ENCODE measurements at places on chromosomes 11 and 22.

DNA sequence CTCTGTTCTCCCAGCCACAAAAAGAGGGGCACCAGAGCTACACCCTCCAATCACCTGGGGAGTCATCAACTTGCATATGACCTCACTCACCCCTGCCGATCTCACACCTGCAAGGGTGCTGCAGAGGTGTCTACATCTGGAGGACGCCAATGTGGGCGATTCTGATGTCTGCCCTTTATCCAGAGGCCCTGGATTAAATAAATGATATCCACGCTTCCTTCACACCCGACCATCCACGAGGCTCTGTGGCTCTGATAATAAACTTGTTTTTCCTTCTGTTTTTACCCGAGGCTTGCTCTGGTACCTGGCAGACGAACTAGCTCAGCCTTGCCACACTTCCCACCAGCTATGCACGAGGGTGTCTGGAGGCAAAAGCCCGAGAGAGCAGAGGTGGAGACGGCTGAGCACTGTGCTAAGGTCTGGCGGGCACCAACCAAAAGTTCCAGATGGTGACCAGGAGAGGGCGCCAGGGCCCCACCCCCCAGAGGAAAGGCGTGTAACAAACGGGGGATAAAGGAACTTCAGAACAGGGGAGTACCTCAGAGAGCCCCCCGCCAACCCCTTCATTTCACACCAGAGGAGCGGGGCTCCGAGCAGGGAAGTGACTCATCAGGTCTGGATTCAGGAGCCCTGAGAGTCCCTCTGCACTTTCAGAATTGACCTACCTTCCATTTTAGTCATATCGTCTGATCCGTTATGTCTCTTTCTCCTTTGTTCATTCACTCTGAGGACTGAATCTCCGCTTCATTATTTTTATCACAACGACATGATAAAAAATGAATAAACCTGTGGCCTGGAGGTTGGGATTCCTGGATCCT lies 13.5 kb downstream of the SCN3B start:
- DNase-seq = no peak

GRCh38 chr22:24390576-24390975 lies 36.8 kb upstream of the ADORA2A start:
- no peak for DNase-seq

DNA sequence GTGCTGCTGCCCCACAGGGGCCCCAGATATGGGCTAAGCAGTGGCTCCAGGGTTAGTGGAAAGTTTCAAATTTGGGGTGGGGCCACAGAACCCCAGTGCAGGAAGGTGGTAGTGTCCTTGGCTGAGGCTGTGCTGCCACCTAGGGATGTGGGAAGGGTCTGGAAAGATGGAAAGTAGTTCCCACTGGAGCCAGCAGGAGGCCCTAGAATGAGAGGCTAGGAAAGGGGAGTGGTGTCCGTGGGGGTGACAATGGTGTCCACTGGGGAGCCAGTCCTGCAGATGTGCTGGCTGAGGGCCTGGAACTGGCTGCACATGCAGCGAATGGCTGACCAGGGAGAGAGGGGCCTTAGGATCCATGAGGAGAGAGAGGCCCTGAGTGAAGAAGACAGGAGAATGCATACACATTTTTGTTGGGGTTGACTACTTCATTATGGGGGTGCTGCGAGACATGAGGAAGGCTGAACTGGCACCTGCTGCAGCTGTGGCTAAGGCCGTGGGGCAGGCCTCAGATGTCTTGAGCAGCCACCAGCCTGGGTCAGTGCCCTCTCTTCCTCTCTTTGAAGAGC lies 21.1 kb downstream of the RFPL3 start:
- no peak for DNase-seq

- no peak for DNase-seq
Measured at GRCh38 chr11:112345166-112345565, 84.5 kb upstream of the PLET1 start.

- DNase-seq = no peak
Measured at GRCh38 chr22:48581796-48582469, 1245.7 kb downstream of the BRD1 start.

- DNase-seq = no peak
Measured at GRCh38 chr11:3954448-3955298, 99.2 kb downstream of the STIM1 start.

GRCh38 chr11:923691-924405 lies 1.8 kb upstream of the AP2A2 start:
- DNase-seq = no peak

DNA sequence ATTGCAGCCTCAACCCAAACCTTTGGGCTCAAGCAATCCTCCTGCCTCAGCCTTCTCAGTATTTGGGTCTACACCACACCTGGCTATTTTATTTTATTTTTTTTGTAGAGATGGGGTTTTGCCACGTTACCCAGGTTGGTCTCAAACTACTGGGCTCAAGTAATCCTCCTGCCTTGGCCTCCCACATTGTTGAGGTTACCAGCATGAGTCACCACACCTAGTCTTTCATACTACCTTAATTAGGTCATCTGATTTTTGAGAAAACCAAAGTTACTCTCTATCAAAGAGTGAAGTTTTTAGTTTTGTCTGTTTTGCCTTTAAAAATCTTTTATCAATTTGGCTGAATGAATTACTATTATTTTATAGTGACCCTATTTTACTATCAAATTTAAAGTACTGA lies 335.6 kb upstream of the LRRC4C start:
- DNase-seq = no peak

DNA sequence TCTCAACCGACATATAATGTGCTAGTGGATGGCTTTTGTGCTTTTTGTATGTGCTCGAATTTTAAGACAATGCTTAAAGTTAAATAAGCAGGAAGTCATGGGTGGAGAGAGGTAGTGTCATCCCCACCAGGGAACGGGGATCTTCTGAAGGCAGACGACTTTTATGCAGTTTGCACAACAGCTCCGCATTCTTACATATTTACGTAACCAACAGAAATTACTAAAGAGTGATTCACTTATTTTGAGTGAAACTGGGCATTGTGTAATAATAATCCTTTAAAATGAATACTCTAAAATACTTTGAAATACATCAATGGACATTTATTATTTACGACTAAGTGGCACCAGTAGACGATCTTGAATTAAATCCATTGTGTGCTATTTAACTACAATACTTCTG lies 305.1 kb downstream of the CNTN5 start:
- DNase-seq = no peak

DNA sequence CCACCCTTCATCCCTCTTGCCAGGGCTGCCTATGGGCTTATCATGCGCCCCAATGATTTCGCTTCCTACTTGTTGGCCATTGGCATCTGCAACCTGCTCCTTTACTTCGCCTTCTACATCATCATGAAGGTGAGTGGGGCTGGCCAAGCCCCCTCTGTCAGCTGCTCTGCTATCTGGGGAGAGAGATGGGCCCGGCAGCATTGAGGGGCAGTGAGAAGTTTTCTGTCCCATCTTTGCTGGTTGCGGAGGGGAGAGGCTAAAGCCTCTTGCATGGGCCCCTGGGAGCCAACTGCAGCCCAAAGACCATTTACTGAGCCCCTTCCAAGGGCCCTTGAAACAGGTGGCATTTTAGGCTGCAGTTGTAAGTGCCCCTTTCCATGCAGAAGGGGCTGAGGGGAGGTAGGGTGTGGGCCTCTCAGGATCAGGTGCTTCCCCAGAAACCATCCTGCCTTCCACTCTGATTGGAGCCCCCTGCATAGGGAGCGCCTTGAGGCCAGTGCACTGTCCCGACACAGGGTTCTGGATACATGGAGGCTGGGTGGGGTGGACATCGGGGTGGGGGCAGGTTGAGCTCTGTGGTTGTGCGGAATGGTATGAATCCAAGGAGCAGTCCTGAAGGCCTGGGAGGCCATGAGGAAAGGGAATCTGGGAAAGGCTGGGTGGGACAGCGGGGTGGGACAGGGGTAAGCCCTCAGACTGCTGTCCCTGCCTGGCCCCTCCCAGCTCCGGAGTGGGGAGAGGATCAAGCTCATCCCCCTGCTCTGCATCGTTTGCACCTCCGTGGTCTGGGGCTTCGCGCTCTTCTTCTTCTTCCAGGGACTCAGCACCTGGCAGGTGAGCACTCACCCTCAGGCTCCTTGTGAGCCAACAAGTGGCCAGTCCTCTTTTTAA lies 5.8 kb upstream of the TAGLN start:
- no peak for DNase-seq

GRCh38 chr22:28986366-28986765 lies 75.3 kb downstream of the C22orf31 start:
- no peak for DNase-seq

- no peak for DNase-seq
Measured at GRCh38 chr11:134413043-134413825, 1.2 kb upstream of the B3GAT1 start.

DNA sequence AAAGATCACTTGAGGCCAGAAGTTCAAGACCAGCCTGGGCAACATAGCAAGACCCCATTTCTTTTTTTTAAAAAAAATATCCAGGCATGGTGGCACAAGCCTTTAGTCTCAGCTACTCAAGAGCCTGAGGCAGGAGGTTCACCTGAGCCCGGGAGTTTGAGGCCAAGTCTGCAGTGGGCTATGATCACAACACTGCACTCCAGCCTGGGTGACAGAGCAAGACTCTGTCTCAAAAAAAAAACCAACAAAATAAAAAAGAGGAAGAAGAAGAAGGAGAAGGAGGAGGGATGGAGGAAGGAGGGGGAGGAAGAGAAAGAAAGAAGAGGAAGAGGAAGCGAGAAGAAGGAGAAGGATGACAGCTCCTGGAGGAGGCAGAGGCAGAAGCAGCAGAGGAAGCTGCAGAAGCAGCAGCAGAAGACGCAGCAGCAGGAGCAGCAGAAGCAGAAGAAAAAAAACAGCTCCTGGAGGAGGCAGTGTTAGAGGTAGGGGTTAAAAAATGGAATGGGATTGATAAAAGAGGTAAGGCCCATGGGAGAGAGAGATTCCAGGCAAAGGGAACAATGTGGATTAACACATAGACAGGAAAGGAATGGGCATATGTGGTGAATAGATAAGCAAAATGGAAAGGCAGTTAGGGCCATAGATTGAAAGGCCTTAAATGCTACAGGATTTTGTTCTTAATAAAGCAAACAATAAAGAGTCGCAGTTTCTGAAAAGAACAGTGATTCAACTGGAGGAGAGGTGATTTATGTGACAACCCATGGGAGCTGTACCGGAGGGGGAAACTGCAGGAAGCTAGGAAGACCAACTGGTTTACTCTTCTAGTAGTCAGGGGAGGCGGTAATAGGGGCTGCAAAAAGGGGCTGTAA lies 10.9 kb downstream of the PRCP start:
- no peak for DNase-seq

GRCh38 chr22:24102366-24103200 lies 78.7 kb upstream of the SUSD2 start:
- no peak for DNase-seq

GRCh38 chr11:60422609-60423008 lies 6.8 kb upstream of the MS4A5 start:
- DNase-seq = no peak

DNA sequence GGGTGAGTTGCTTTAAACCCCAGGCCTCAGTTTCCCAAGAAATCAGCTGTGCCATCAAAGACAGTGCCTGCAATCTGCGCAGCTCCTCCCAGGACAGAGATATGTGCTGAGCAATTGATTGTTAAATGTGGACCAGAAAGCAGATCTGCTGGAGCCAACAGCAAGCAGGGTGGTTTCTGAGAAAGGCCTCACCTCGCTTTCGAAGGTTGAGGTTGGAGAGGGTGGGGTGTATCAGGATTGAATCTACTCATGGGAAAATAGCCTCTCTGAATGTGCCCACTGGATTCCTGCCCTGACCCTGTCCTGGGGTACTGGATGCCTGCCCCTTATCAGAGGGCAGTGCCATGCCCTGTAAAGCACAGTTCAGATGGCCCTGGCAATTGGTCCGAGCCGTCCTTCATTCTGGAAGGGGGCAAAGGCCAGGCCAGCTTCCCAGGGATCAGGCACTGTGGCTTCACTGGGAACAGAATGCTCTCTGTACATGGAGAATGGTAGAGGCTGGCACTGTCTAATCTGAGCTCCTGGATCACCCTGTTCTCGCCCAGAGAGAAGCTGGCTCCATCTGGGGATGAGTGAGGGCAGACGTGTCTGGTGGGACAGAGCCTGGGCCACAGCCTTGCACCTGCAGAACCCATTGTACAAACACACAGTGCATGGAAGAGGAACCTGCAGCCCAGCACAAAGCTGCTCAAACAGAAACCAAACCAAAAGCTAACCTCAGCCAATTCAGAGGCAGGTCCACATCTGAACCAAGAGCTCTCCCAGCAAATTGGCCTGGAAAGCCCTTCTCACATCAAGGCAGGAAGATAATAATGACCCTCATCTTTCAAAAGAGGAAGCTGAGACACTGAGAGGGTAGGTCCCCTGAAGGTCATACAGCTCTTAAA lies 15.2 kb downstream of the DHCR7 start:
- no peak for DNase-seq

DNA sequence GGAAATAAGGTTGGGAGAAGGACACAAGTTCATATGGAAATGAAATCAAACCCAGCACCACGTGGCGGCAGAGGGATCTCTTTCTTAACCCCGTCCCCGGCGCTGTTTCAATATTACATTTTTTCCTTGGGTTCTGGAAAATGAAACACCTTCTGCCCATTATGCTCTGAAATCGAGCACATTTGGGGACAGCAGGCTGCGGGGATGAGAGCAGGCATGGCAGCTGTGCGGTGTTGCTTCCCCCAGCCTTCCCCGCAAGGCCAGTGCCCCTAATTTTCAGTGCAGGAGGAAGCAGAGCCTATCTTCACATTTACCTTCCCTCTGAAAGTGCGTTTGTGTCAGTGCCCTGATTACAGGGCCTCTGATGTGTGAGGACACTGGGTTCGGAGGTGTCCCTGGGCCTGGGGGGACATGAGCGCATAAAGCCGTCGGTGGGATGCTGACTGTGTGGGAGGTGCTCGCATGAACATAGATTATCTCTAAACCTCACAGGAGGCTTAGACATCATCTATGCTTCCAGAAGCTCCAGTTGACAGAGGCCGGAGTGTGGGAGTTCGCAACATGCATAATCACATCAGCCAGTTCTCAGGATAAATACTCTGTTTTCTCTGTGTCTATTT lies 921.3 kb downstream of the BRD1 start:
- no peak for DNase-seq

GRCh38 chr11:36155770-36156160 lies 133.5 kb downstream of the COMMD9 start:
- no peak for DNase-seq

Data from stimulated activated CD8-positive, alpha-beta memory T cell treated with anti-CD3 and anti-CD28 coated beads, Interleukin-7, amount 100 ng/mL, for 4 hours (primary cell).